Sigmoid colon (tissue), 7 donors: ENCODE measurements at places on chromosomes 4 and X. TPM values are rescaled to one million over a fixed set of nuclear protein-coding genes. Genes with fewer than 3 reads are reported as not detected.
A peak's percentile ranks its signal among the peaks of the same experiment; 100 is the strongest.

DNA sequence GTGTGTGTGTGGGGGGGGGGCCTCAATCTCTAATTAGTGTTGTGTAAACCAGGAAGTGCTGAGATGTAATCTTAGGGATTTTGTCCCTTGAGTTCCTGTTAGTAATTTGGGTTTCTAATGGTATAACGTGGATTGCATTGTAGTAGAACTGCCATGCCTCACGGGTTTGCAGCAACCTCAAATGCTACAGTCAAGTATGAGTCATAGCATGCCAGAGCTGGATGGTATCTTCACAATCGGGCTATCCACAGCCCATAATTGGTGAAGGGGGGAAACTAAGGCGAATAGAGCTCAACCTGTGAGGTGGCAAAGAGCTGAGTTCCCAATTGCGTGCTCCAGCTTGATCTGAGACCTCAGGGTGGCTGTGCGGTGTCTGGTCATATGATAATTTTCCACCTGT lies 2.2 kb upstream of the FMR1NB start:
- no peaks in the 10 kb centered on the region for H3K36me3 ChIP-seq
- no peak overlapping the region for H3K27ac ChIP-seq
- no peak overlapping the region for H3K4me3 ChIP-seq
- no peaks in the 10 kb centered on the region for H3K4me1 ChIP-seq
- no peak for DNase-seq

DNA sequence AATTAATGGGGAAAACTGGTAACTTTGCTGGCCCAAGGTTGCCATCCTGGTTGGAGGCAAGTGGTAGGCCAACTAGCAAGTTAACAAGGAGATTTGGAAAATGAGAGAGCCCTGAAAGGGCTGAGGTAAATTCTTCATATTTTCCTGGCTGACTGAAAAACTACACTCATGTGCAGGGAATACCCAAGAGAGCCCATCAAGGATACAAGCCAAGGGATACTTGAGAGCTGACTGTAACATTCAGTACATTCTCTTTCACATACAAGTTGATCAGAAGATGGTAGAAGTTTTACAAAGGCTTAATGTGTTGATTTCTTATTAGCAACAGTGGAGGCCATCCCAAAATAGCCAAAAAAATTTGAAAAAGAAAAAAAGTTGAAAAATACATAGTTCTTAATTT lies 33.3 kb downstream of the IL2 start:
- no peaks in the 10 kb centered on the region for H3K27me3 ChIP-seq
- no peak overlapping the region for H3K4me3 ChIP-seq
- no peak overlapping the region for H3K27ac ChIP-seq
- H3K36me3 ChIP-seq = no peaks in the 10 kb centered on the region
- DNase-seq = no peak

GRCh38 chrX:72313707-72314641 lies 8.3 kb upstream of the CITED1 start:
- H3K36me3 ChIP-seq = no peaks in the 10 kb centered on the region
- peaks cover 21% of the 10 kb centered on the region for H3K4me1 ChIP-seq
- no peaks in the 10 kb centered on the region for H3K27me3 ChIP-seq
- peak overlapping the region; percentile 38 for H3K27ac ChIP-seq

GRCh38 chr4:57044279-57044678 lies 65.6 kb downstream of the POLR2B start:
- no peaks in the 10 kb centered on the region for H3K36me3 ChIP-seq
- no peak overlapping the region for H3K4me3 ChIP-seq
- no peaks in the 10 kb centered on the region for H3K27me3 ChIP-seq
- no peak for DNase-seq
- peaks cover 68% of the 10 kb centered on the region for H3K4me1 ChIP-seq

- no peak for DNase-seq
- no peaks in the 10 kb centered on the region for H3K27me3 ChIP-seq
- H3K4me3 ChIP-seq = no peak overlapping the region
- H3K36me3 ChIP-seq = no peaks in the 10 kb centered on the region
Measured at GRCh38 chrX:117707948-117708743, 408.5 kb downstream of the KLHL13 start.

GRCh38 chr4:42824278-42824977 lies 68.1 kb upstream of the GRXCR1 start:
- H3K27me3 ChIP-seq = no peaks in the 10 kb centered on the region
- no peaks in the 10 kb centered on the region for H3K36me3 ChIP-seq
- no peak overlapping the region for H3K27ac ChIP-seq
- no peak overlapping the region for H3K4me3 ChIP-seq

DNA sequence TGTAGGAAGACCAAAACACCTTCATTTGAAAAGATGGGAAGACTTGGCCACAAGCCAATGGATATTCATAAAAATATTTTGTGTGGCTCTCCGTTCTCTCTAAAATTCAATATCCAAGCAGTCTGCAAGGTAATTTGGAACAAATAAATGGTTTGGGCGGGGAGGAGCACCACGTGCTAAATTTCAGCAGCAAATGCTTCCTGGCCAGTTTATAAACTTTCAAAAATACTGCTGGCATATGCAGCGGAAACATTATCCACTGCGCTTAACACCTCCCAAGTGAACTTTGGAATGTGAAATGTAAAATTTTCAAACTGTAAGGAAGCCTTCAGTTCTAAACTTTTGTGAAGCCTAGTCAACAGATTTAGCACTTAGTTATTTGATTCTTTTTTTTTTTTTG lies 191.0 kb downstream of the NSUN7 start:
- no peaks in the 10 kb centered on the region for H3K36me3 ChIP-seq
- DNase-seq = peak; percentile 74
- peak overlapping the region; percentile 36 for H3K27ac ChIP-seq
- no peaks in the 10 kb centered on the region for H3K27me3 ChIP-seq
- H3K4me3 ChIP-seq = no peak overlapping the region

GRCh38 chrX:134460862-134461220 lies 876 bp downstream of the HPRT1 start:
- no peaks in the 10 kb centered on the region for H3K27me3 ChIP-seq
- H3K36me3 ChIP-seq = no peaks in the 10 kb centered on the region
- H3K27ac ChIP-seq = peak overlapping the region; percentile 78
- H3K4me3 ChIP-seq = peak overlapping the region; percentile 66
- DNase-seq = no peak
- H3K4me1 ChIP-seq = no peaks in the 10 kb centered on the region

GRCh38 chr4:82718162-82718940 lies 80.2 kb downstream of the SCD5 start:
- H3K27me3 ChIP-seq = no peaks in the 10 kb centered on the region
- peaks cover 15% of the 10 kb centered on the region for H3K4me1 ChIP-seq
- peak; percentile 86 for DNase-seq
- H3K36me3 ChIP-seq = no peaks in the 10 kb centered on the region

GRCh38 chr4:31365006-31365690 lies 645.0 kb downstream of the PCDH7 start:
- no peaks in the 10 kb centered on the region for H3K4me1 ChIP-seq
- no peak overlapping the region for H3K4me3 ChIP-seq
- DNase-seq = no peak
- H3K27me3 ChIP-seq = no peaks in the 10 kb centered on the region

DNA sequence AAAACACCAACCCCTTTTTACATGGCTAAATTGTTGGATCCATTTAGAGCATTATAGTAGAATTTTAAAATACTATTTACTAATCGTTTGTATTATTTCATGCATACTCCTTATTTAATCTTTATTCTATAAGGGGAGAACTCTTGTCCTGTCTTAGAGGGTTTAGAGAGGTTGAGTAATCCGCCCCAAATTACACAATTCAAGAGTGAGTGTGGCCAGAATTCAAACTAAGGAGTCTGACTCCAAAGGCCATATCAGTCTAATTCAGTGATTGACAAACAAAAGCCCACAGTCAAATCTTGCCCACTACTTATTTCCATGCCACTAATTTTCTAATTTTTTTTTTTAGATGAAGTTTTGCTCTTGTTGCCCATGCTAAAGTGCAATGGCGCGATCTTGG lies 33.7 kb upstream of the NEIL3 start:
- no peak for DNase-seq
- H3K4me3 ChIP-seq = no peak overlapping the region
- no peaks in the 10 kb centered on the region for H3K36me3 ChIP-seq
- no peaks in the 10 kb centered on the region for H3K4me1 ChIP-seq

DNA sequence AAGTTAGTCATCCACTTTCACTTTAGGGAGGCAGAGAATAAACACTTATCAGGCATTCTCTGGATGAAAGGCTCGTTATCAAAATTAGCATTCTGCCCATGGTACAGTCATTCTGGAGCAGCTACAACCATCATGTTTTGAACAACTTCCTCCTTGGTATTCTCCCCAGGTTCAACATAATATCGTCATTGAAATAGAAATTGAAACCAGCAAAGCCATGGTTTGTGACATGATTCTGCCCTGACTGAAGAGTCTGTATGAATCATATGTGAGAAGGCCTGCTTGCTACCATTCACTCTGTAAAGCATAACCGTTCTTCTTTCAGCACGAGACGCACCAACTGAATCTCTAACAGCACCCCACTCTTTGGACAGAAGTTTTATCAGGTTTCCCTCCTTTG lies 127.5 kb upstream of the RADX start:
- H3K36me3 ChIP-seq = no peaks in the 10 kb centered on the region
- DNase-seq = no peak
- no peaks in the 10 kb centered on the region for H3K4me1 ChIP-seq

Gene ZNF157
- total RNA-seq = not detected

Gene F11
- total RNA-seq = not detected

Gene GNRHR
- not detected for total RNA-seq

Gene PPP4R3C
- not detected for total RNA-seq

Gene XKRX
- not detected for total RNA-seq

Gene NSDHL
- total RNA-seq = 8.6 TPM

Gene LRAT
- 2.1 TPM for total RNA-seq
